ENCODE measurements at places on chromosomes 7 and 10. TPM values are rescaled to one million over a fixed set of nuclear protein-coding genes. Genes with fewer than 3 reads are reported as not detected.

The CCDC3 gene
- 56.0 TPM for total RNA-seq

The BUB3 gene
- 99.0 TPM for total RNA-seq

The DOCK4 gene
- 9.0 TPM for total RNA-seq

The MTG1 gene
- total RNA-seq, result 23.9 TPM

- DNase-seq, result no peak
These were observed 113.2 kb downstream of the CDK6 start for GRCh38 chr7:92723205-92723604.

DNA sequence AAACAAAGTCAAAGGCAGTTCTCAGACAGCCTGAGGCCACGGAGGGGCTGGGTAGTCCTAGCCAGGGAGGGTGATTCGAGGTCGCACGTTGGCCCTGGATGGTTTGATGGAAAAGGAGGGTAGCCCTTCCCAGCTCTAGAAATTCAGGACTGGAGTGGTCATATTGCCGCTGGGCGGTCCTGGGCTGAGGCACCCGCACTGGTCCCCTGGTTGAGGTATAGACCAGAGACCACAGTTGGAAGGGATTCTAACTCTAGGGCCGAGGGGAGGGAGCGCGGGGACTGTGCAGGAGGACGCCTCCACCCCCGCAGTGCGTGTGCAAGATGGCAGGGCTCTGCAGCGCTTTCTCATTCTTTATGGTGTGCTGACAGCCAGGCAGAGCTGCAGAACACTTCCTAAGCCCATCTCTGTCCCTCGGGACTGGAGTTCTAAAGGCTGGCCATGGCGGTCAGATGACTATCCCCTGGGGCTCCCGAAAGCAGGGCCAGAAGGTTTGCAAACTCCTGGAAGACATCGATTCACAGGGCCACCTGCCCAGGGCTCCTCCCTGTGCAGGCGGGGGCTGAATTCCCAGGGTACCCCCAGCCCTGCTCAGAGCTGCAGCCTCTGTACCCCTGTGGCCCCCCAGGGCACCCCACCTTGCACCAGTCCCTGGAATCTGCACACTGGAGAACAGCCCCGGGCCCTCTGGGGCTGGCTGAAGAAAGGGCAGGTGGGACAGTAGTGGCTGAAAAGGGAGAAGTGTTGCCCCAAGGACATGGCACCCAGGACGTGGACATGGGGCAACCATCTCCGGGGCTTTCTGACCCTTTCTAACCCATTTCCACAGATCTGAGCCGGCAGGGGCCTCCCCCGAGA lies 51.0 kb upstream of the ELN start:
- DNase-seq, result no peak

- DNase-seq, result no peak
These were observed 109.5 kb upstream of the GJD4 start for GRCh38 chr10:35495521-35496119.

GRCh38 chr10:101896225-101896877 lies 52.8 kb upstream of the KCNIP2 start:
- DNase-seq, result no peak

DNA sequence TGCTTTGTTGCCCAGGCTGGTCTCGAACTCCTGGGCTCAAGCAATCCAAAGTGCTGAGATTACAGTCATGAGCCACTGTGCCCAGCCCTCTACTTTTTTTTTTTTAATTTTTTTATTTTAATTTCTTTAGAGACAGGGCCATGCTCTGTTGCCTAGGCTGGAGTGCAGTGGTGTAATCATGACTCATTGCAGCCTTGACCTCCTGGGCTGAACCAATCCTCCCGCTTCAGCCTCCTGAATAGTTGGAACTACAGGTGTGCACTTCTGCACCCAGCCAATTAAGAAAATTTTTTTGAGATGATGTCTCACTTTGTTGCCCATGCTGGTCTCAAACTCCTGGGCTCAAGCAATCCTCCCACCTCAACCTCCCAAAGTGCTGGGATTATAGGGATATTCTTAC lies 528.6 kb downstream of the GATA3 start:
- DNase-seq, result no peak

GRCh38 chr7:30751696-30752273 lies at the start of gene INMT:
INMT (plus strand) TSS chr7:30752135; CDS start chr7:30752151, 16 bp downstream.
- no peak for DNase-seq

GRCh38 chr10:34155812-34156211 lies 659.3 kb downstream of the PARD3 start:
- no peak for DNase-seq

GRCh38 chr7:28700790-28701203 lies 257.3 kb downstream of the TRIL start:
- no peak for DNase-seq

GRCh38 chr7:28093623-28094232 lies 86.9 kb downstream of the JAZF1 start:
- DNase-seq, result peak; percentile 63

DNA sequence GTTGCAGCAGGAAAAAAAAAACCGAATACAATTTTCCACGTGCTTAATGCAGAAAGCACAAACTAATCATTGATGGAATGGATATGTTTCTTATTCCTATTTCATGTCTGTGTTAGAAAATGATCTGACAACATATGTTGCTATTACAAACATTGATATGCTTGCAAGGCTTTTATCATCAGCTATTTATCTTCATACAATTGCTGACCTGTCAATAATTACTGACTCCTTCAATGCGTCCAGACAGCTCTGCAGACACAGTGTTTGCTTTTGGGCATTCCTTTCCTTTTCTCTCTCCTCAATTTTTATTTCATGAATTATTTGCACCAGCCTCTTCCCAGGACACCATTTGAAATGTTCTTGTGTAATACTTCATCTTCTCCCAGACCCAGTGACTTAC lies 246.2 kb downstream of the SEC23IP start:
- DNase-seq, result no peak
